Heart right ventricle (tissue), 16 donors: ENCODE measurements at places on chromosomes 7 and 10. TPM values are rescaled to one million over a fixed set of nuclear protein-coding genes. Genes with fewer than 3 reads are reported as not detected.

LDB3 gene
- total RNA-seq = 1,277 TPM

CPN1 gene
- not detected for total RNA-seq

ADARB2 gene
- 0.08 TPM for total RNA-seq

ZDHHC16 gene
- 21.2 TPM for total RNA-seq

ASB10 gene
- 30.7 TPM for total RNA-seq

EXOSC1 gene
- total RNA-seq = 11.7 TPM

ZNF488 gene
- 0.14 TPM for total RNA-seq

GSDME gene
- total RNA-seq = 4.6 TPM

DNA sequence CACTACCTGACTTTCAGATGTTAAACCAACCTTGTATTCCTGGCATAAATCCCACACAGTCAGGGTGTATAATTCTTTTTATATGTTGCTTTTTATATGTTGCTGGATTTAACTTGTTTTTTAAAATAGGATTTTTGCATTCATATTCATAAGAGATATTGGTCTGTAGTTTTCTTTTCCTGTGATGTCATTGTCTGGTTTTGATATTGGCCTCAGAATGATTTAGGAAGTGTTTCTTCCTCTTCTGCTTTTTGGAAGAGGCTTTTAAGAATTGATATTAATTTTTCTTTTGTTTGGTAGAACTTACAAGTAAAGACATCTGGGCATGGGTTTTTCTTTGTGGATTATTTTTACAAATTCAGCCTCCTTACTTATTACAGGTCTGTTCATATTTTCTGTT lies 93.1 kb downstream of the CARD11 start:
- DNase-seq = no peak

DNA sequence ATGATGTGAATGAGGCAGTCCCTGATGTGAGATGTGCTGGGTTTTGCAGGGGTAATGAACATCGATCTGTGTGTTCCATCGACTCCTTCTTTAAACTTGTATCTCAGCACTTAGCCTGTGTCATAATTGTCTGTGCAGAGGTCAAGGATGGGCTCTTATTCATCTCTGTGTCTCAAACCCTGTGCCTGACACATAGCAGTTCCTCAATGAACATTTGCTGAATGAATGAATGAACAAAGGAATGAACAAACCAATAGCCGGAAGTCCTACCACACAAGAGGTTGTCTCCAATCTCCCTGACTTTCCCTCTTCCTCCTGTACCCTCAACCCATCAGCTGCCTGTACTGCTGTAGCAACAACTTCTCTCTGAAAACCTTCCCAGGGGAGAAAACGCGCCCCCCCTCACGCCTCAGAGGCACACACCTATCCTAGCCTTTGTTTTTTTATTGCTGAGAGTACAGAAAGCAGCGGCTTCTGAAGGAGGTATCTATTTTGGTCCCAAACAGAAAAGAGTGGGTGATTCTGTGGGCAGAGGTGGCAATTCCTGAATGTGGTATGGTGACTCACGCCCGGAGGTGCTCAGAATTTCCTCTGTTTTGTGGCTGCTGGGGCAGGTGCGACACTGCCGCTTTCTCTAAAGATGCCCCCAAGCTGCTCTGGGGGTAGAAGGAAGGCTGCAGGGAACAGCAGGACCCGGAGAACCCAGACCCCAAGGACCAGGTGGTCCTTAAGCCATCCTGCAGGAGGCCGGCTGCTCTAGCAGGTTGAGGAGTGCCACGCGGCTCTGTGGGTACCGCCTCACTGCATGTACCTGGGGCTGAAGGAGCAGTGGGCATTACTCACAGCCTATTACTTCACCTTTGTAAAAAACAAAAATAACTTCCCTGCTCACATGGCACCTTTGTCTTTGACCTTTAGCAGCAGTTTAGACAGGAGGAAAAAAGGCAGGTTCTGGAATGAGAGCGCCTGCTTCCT lies 9.6 kb downstream of the IL2RA start:
- DNase-seq = no peak

- no peak for DNase-seq
Measured at GRCh38 chr7:156722043-156722826, 81.7 kb downstream of the RNF32 start.

- no peak for DNase-seq
Measured at GRCh38 chr7:158602905-158603772, 15.5 kb upstream of the PTPRN2 start.

DNA sequence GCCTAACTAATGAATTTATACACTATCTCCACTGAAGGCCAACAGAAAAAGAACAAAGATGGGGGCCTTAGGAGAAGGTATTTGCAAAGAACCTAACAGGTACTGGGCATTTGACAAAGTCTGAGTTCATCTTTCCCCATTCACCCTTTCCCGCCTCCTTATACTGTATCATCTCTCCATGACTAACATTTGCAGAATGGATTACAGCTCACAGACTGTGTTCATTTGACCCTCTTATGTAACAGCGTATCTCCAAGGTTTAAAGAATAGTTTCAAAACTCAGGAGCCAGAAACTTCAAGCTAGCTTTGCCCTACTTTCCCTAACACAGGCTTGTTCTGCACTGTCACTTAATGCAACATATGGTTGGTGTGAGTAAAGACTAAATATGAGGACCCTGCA lies 238.7 kb upstream of the CELF2 start:
- DNase-seq = no peak

DNA sequence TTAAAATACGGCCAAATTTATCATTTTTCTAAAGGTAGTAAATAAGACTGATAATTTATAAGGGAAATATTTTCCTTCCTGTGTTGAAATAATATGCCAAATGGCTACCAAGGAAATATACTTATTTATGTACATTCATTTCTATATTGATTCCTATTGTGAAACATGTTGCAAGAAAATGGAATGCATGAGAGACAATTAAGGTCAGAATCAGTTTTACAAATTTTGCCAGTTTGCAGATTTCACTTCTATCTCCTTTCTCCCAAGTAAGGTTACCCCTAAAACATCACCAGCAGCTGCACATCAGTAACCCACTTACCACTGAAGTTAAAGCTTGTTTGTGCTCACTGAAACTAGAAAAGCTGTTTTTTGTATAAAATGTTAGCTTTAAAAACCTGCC lies 19.2 kb upstream of the REEP3 start:
- no peak for DNase-seq

DNA sequence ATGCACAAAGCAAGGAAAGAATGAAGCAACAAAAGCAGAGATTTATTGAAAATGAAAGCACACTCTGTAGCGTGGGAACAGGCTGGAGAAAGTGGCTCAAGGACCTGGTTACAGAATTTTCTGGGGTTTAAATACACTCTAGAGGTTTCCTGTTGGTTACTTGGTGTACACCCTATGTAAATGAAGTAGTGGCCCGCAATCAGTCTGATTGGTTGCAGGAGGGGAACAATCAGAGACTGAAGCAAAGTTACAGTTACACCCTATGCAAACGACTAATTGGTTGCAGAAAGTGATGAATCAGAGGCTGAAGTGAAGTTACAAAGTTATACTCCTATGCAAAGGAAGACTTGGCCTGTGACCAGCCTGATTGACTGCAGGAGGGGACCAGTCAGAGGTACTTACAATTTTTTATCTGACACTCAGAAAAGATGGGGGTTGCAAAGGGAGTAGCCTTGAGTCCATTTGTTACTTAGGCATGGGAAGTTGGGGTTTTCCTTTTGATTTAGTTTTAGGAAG lies 3.6 kb upstream of the MTPN start:
- no peak for DNase-seq

DNA sequence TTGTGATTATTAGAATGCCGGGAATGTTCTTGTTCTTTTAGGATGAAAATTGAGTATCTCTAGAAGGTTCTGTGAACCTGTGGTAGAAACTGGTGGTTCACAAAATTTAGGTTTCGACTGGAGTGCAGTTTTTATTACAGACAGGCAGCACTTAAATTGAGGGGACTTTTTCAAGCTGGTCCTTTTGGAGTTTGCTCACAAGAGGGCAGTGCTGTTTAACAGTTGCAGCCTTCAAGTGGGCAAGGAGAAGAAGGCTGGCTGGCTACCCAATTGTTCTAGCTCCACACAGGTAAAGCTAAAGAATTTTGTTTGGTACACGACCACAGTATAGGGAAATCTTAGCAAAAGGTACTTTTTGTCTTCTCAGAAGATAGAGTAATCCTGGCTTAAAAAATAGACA lies 233.6 kb downstream of the SNX13 start:
- peak; percentile 43 for DNase-seq

DNA sequence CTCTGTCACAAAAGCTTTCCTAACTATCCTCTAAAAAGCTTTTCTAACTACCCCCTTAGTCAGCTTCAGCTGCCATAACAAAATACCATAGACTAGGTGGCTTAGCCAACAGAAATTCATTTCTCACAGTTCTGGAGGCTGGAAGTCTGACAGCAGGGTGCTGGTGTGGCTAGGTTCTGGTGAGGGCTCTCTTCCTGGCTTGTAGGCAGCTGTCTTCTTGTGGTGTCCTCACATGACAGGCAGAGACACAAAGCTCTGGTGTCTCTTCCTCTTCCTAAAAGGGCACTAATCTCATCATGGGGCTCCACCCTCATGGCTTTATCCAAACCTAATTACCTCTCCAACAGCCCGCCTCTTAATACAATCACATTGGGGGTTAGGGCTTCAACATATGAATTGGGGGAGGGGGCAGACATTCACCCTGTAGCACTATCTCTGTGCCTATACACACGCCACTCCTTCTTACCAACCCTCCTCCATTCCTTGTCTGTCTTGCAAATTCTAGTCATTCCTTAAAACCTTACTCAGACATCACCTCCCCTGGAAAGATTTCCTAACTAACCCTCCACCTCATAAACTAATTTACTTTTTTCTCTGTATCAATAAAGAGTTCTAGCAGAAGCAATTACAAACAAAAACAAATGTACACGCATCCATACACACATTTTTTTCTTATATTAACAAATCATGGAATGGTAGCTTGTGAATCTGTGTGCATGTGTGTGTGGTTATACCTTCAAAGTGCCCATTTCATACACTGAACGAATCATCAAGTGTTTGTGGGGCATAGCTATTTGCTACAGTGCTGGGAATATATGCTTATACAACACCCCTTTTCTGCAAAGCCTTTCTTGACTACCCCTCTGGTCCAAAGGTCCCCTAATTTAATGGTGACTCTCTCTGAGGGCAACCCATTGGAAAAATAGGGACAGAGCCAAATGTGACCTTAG lies 26.4 kb downstream of the RHOBTB1 start:
- no peak for DNase-seq

DNA sequence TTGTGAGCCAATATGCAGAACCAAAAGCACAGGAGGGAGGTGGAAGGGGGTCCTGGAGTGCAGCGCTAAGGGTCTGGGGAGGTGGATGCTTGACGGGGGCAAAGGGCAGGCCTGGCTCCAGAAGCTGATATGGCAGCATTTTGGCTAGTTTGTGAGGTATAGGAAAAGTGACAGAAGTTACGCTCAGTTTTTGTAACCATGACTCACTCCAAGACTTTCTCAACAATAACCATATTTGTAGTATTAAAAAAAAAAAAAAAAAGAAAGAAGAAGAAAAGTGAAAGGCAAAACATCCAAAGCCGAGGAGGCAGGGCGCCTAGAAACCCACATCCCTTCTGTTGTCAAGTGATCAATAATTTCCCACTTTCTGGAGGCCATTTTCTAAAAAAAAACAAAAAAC lies 92.3 kb downstream of the RNF216 start:
- DNase-seq = no peak

- DNase-seq = no peak
Measured at GRCh38 chr10:14687340-14687739, 87.4 kb downstream of the FAM107B start.

GRCh38 chr10:96229568-96230030 lies 41.8 kb downstream of the BLNK start:
- DNase-seq = peak; percentile 68

- peak; percentile 31 for DNase-seq
Measured at GRCh38 chr10:51421853-51422252, 277.5 kb downstream of the CSTF2T start.

- no peak for DNase-seq
Measured at GRCh38 chr7:12889391-12889790, 202.0 kb downstream of the ARL4A start.

DNA sequence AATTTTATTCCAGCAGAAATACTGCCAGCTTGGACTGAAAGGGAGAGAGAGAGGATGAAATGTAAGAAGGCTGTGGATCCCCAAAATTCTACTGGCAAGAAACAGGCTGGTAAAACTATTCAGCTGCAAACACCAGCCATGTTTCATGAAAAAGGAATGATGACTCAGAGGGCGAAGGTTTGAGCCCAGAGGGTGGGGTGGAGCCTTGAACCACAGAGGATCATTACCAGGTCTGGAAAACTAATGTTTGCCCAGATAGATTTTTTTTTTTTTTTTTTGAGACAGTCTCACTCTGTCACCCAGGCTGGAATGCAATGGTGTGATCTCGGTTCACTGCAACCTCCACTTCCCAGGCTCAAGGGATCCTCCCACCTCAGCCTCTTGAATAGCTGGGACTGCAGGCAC lies 41.7 kb upstream of the NRF1 start:
- DNase-seq = no peak

- DNase-seq = no peak
Measured at GRCh38 chr7:81669476-81670105, 100.3 kb downstream of the HGF start.

DNA sequence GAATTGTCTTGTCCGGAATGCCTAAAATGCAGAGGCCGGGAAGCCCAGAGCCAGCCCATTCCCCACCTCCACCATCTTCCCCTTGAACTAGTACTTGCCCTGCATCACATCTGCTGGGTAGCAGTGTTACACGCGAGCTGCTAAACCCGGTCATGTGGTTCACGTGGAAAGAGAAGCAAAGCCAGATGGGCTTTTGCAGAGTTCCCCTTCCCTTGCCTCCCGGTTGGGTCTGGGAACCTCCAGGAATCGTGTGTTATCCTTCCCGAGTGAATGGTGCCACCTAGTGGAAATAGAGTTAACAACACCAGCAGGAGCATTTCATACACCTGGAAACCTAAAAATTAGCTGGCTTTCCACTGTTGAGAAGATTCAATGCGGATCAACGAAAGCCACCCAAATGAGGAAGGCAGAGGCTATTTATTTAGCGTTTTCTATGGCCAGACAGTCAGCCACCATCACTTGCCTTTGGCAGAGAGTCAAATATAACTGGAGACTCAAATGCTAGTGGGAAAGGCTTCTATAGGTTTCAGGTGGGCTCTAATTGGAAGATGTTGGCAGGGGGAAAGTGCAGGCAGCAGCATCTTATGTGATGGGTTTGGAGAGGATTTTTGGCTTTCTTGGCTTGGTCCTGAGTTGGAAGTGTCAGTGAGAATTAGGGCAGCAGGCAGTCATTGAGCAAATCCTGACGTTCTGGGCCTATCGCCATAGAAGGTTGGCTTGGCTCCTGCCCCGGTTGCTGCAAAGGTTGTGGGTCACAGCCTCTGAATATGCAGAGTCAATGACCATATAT lies 12.9 kb upstream of the DENND2A start:
- peak; percentile 29 for DNase-seq

GRCh38 chr10:128530301-128530700 lies 404.1 kb upstream of the MKI67 start:
- DNase-seq = no peak

- DNase-seq = no peak
Measured at GRCh38 chr10:78807504-78808203, 261.1 kb upstream of the ZMIZ1 start.

- no peak for DNase-seq
Measured at GRCh38 chr7:657565-658119, 68.9 kb upstream of the DNAAF5 start.

GRCh38 chr7:47586925-47587324 lies 5.0 kb upstream of the TNS3 start:
- DNase-seq = no peak

GRCh38 chr7:144255471-144255897 lies 9.1 kb downstream of the OR2A7 start:
- no peak for DNase-seq
